ENCODE measurements at places on chromosomes 5 and 9.

DNA sequence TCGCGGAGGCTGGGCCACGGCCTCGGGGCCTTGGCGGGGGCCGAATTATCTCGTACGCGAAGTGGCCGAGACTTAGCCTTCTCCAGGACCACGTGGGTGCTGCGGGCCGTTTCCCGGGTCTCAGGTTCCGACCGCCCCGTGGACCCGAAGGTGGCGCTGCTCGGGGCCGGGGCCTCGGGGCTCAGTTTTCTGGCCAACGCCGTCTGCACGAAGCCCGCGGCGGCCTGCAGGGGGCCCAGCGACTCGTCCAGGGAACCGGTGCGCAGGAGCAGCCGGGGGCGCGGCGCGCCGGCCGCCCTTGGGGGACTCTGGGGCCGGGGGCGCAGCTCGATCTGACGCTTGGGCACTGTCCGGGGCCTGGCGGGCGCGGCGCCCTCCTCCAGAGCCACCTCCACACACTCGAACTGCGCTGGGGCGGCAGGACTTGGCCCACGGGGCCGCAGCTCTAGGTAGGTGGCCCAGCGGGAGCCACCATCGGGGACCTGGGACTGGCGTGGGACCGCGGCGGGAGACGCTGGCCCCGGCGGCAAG lies 716 bp downstream of the PROB1 start:
- DNase-seq: no peak

DNA sequence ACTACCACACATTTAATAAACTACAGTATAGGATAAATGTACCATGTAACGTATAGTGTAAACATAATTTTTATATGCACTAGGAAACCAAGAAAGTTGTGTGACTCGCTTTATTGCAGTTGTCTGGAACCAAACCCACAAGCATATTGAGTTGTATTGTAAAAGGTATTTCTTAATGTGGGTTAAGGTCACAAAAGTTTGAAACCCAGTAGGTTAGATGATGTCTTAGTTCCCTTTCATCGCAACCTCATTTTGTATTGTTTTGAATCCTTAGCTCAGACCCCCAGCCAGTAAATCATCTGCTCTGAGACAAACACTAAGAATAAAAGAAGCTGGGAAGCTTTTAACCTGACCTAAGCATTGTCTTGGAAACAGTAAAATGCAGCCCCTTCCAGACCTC lies 79.1 kb downstream of the TRIO start:
- DNase-seq: no peak

DNA sequence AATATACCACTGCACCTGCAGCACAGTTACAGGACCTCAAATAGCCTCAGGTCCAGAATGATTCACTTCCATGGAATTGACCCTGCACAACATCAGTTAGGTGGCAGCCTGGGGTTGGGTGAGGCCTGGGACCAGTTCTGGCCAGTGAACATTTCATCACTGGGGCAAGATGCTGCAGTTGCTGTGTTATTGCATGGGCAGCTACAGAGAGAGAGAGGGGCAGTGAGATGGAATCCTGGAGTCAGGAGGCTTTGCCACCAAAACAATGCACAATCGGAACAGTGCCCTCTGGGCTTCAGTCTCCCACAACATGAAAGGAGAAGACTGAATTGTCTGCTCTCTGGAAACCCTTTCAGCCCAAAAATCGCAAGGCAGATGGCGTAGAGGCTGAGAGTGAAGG lies 51.8 kb downstream of the SH3TC2 start:
- DNase-seq: no peak

GRCh38 chr9:72334658-72335337 lies 30.2 kb downstream of the ZFAND5 start:
- DNase-seq: no peak

- DNase-seq: no peak
Observed at GRCh38 chr5:156531199-156531598, 204.2 kb downstream of the SGCD start.

Measured in brain pericyte (primary cell).